ENCODE measurements at places on chromosomes 6 and 20.

DNA sequence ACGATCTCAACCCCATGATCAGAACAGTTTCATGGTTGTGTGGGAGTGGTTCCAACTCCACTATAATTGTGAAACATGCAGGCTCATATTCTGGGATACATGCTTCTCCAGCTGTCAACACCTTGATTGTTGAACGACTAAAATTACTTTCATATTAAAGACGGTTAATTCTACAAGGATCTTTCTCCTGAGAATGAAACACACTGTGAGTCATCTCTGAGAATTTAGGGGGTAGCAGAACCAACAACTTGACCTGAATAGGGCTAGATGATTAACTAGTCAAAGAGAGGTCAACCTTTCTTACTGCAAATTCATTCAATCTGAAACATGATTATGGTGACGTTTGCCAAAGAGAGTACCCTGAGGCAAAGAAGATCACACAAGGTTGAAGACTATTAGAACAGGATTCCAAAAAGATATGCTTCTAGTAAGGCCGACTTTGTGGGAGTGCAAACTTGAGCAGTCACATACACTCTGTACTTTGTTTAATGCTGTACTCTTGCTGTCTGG is 175.2 kb upstream of the CITED2 start:
- DNase-seq = no peak

DNA sequence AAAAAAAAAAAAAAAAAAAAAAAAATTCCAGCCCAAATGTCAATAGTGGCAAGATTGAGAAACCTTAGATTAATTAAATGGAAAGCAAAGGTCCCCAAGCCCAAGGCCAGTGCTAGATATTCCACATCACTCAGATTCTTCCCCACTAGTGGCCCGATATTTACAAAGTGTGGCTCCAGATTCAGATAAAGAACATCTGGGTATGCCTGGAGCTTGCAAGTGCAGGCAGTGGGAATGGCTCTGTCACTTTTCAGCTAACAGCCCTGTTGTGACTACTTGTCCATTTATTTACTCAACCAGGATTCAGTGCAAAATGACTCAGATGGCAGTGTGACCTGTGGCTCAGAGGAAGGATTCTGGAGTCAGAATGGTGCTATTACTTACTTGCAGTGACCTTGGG is 8.2 kb upstream of the KCNB1 start:
- DNase-seq = no peak

GRCh38 chr6:147081076-147081609 is 123.1 kb upstream of the STXBP5 start:
- DNase-seq = no peak

DNA sequence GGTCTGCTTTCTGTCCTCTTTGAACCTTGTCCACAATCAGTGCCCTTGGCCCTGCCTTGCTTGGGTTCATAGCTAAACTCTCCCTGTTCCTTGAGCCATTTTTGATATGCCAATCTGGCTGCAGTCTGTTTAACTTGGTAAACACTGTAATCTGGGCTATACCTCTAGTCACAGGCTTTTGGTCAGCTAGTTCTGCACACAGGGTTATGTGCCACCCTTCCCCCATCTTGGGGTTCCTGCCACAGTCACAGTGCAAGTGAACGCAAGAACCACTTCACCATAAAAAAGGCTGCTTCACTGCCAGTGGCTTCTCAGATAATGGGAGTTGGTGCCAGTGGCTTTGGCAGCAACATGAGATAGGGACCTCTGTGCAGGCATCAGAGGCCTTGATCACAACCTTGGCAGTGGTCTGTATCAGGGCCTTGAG is 10.9 kb upstream of the ATRN start:
- DNase-seq = no peak

DNA sequence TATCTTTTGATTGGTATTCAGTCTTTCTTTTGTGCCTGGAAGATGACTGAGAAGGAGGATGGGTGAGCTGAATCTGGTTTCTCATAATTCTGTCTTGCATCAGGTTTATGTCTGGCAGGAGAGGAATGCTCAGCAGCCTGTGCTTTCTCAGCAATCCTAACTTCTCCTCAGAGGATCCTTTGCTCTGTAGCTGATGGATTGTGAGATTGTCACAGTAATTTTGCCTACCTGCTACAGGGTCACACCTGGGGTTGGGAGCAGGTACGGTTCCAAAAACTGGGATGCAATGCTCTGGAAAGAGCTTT is 2.1 kb upstream of the HS3ST5 start:
- DNase-seq = no peak

- DNase-seq = no peak
Observed at GRCh38 chr6:13508711-13509705, 21.6 kb upstream of the GFOD1 start.
